ENCODE measurements at places on chromosomes 6 and 20. TPM values are rescaled to one million over a fixed set of nuclear protein-coding genes. Genes with fewer than 3 reads are reported as not detected.

SLC22A2 gene
- total RNA-seq, result not detected

ENPP1 gene
- 0.19 TPM for total RNA-seq

ZSCAN12 gene
- total RNA-seq, result 7.2 TPM

SPO11 gene
- not detected for total RNA-seq

BTNL2 gene
- not detected for total RNA-seq

GPLD1 gene
- 1.1 TPM for total RNA-seq

ENPP3 gene
- 0.45 TPM for total RNA-seq

NOTCH4 gene
- 1.3 TPM for total RNA-seq

TPD52L1 gene
- total RNA-seq, result 0.40 TPM

RSPO3 gene
- not detected for total RNA-seq

PAK5 gene
- total RNA-seq, result not detected

GRCh38 chr20:31496761-31497295, 17.4 kb upstream of the HM13 start:
- H3K4me1 ChIP-seq, result no peaks in the 10 kb centered on the region
- no peak for DNase-seq
- no peak overlapping the region for H3K27ac ChIP-seq
- no peak overlapping the region for H3K4me3 ChIP-seq
- peaks cover 18% of the 10 kb centered on the region for H3K27me3 ChIP-seq

GRCh38 chr6:89080281-89081128, at the start of gene PNRC1:
Gene PNRC1, plus strand, starts transcription at chr6:89080751. Its CDS starts 144 bp downstream, at chr6:89080895.
- peaks cover 26% of the 10 kb centered on the region for H3K4me1 ChIP-seq
- H3K4me3 ChIP-seq, result peak within 1 kb of the TSS; percentile 89
- no peaks in the 10 kb centered on the region for H3K27me3 ChIP-seq
- peak; percentile 100 for DNase-seq
- peaks cover 29% of the 10 kb centered on the region for H3K36me3 ChIP-seq
- H3K27ac ChIP-seq, result peak within 1 kb of the TSS; percentile 97

GRCh38 chr20:19099596-19100545, 112.6 kb upstream of the SLC24A3 start:
- no peaks in the 10 kb centered on the region for H3K4me1 ChIP-seq
- no peak overlapping the region for H3K27ac ChIP-seq
- no peak overlapping the region for H3K4me3 ChIP-seq
- DNase-seq, result no peak
- H3K27me3 ChIP-seq, result no peaks in the 10 kb centered on the region

- no peak overlapping the region for H3K4me3 ChIP-seq
- H3K4me1 ChIP-seq, result peaks cover 10% of the 10 kb centered on the region
- DNase-seq, result no peak
These were observed 199.9 kb upstream of the PRDM1 start for GRCh38 chr6:105886066-105886813.

GRCh38 chr6:90295854-90296340, 746 bp downstream of the BACH2 start:
- peak; percentile 74 for DNase-seq
- H3K4me3 ChIP-seq, result peak overlapping the region; percentile 94
- H3K27ac ChIP-seq, result peak overlapping the region; percentile 98
- no peaks in the 10 kb centered on the region for H3K27me3 ChIP-seq

GRCh38 chr20:38726804-38727606, 2.7 kb downstream of the SLC32A1 start:
- no peak overlapping the region for H3K4me3 ChIP-seq
- peaks cover 3% of the 10 kb centered on the region for H3K36me3 ChIP-seq
- peaks cover 93% of the 10 kb centered on the region for H3K27me3 ChIP-seq
- no peak overlapping the region for H3K27ac ChIP-seq
- peak; percentile 78 for DNase-seq

GRCh38 chr6:37309046-37309445, 44.7 kb upstream of the RNF8 start:
- no peaks in the 10 kb centered on the region for H3K27me3 ChIP-seq
- no peak overlapping the region for H3K4me3 ChIP-seq
- no peak for DNase-seq
- H3K36me3 ChIP-seq, result peaks cover 2% of the 10 kb centered on the region

GRCh38 chr20:38325905-38326304, 20.4 kb upstream of the LBP start:
- no peaks in the 10 kb centered on the region for H3K36me3 ChIP-seq
- H3K4me3 ChIP-seq, result no peak overlapping the region
- DNase-seq, result no peak
- H3K27ac ChIP-seq, result no peak overlapping the region
- peaks cover 18% of the 10 kb centered on the region for H3K27me3 ChIP-seq
- H3K4me1 ChIP-seq, result no peaks in the 10 kb centered on the region

DNA sequence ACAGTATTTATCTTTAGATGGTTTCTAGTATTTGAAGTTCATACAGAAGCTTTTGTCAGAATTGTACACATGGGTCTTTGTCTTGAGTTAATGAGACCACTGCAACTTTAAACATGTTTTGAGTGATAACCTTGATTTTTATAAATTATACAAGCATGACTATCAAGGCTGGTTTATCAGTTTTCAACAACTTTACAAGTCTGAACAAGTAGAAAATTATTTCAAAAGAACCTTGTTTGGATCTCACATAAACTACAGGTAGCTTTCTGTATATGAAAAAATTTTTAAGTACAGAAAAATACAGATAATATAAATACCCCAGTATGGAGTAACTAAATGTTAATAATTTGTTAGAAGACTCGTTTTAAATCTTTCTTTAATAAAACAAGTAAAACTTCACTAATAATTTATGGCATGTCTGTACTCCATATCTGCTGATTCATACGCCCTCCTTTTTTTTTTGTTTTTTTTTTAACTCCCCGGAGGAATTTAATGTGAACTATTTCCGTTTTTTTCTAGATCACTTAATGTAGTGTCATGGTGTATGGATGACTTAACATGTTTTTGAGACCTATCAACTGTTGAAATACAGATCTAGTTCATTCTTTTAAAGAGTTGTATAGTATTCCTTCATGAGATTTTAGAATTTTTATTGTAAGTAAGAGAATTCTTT, 18.3 kb downstream of the VAPB start:
- H3K27ac ChIP-seq, result peak overlapping the region; percentile 81
- DNase-seq, result no peak
- no peak overlapping the region for H3K4me3 ChIP-seq
- no peaks in the 10 kb centered on the region for H3K27me3 ChIP-seq
- H3K4me1 ChIP-seq, result peaks cover 31% of the 10 kb centered on the region

GRCh38 chr6:2937627-2938003, 33.8 kb downstream of the SERPINB6 start:
- H3K27me3 ChIP-seq, result peaks cover 4% of the 10 kb centered on the region
- no peak for DNase-seq

DNA sequence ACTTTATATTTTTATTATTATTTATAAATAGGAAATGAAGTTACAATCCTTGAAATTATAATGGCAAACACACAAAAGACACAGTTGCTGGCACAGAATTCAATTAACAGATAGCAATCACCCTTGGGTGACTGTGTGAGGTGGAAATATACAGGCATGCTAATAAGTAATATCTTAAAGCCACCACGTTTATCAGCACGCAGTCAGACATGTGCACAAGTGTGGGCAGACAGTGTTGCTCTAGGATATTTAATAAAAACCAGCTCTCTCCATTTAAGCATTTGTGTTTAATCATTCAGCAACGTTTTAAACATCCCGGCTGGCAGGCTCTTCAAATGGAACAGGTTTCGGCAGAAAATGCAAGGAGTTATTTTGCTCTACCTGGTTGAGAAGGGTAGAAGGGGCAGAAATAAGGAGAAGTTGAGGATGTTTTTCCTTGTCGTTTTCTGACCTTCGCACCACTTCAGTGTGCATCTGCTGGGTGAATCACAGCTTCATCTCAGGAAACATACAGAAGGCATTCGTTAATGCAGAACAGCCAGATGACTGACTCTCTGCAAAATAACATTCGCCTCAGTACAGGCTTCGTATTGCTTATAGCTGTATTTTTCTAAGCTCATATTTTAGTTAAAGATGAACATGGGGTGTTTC, 585.1 kb downstream of the QKI start:
- H3K27me3 ChIP-seq, result peaks cover 18% of the 10 kb centered on the region
- no peaks in the 10 kb centered on the region for H3K4me1 ChIP-seq
- no peak overlapping the region for H3K27ac ChIP-seq
- no peak for DNase-seq
- no peaks in the 10 kb centered on the region for H3K36me3 ChIP-seq

DNA sequence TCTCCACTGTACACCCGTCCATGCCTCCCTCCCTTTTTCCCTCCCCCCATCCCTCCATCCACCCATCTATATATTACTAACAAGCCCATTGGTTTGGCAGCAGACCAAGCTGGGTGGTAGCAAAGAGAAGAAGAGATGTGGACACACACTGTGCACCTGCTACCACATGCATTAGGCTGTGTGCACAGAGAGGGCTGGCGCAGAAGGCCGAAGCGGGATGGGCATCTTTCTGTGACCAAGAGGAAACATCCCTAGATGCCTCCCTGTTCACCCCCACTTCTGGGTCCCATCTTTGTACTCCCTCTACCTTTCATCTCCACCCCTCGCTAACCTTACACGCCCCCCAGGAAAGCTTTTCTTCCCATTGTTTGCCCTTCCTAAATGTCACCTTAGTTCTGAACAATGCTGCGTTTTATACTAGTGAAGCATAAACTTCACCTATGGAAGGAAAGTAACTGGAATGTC, 64.9 kb upstream of the AFDN start:
- H3K36me3 ChIP-seq, result no peaks in the 10 kb centered on the region
- H3K27ac ChIP-seq, result no peak overlapping the region
- no peaks in the 10 kb centered on the region for H3K27me3 ChIP-seq
- no peak for DNase-seq
- no peaks in the 10 kb centered on the region for H3K4me1 ChIP-seq
- no peak overlapping the region for H3K4me3 ChIP-seq

DNA sequence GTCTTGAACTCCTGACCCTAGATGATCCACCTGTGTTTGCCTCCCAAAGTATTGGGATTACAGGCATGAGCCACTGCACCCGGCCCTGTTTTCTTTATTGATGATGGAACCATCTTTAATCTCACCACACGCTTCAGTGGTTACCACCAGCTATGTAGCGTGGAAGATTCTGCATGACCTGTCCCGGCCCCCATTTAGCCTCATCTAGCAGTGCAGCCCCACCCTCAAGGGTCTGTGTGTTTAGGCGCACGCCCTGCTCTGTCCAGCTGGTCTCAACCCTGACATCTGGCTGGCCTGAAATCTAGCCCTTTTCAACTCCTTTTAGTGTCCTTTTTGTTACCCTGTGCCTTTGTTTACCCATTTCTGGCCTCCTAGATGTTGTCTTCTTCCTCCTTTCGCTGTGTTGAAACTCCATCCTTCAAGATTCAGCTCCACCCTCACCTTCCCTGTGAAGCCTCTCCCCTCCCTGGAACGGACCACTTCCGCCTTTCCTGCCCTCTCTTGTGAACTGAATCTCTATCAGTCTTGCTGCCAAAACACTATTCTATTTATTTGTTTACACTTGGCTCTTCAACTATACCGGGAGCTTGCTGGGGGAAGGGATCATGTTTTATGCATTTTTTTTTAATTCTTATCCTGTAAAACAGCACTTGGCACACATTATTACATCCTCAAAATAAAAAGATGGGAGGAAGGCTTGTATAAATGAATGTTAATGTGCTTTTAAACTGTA, 101.0 kb upstream of the MTHFD1L start:
- no peaks in the 10 kb centered on the region for H3K4me1 ChIP-seq
- H3K27ac ChIP-seq, result no peak overlapping the region
- DNase-seq, result no peak
- no peaks in the 10 kb centered on the region for H3K36me3 ChIP-seq
- H3K4me3 ChIP-seq, result no peak overlapping the region

DNA sequence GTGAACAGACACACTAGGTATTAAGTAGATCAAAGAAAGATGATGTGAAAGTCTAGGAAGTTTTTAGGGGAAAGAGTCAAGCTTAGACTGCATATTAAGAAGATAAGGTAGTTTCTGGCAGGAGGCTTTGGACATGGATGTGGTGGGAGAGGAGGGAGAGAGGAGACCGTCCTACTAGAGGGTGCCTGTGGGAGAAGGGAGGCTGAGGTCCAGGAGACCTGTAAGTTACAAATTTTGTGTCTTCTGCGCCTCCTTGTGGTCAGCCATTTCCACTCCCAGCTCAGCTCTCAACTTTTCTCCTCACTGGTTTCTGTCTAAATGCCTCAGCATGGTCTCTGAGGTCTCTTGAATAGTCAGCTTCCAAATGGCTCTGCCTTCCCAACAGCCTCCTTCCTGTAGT, 193.5 kb downstream of the UNC5CL start:
- H3K4me3 ChIP-seq, result no peak overlapping the region
- no peaks in the 10 kb centered on the region for H3K36me3 ChIP-seq
- H3K27ac ChIP-seq, result no peak overlapping the region
- H3K27me3 ChIP-seq, result peaks cover 24% of the 10 kb centered on the region
- peak; percentile 5 for DNase-seq

- peak overlapping the region; percentile 54 for H3K4me3 ChIP-seq
- no peak for DNase-seq
- H3K4me1 ChIP-seq, result peaks cover 49% of the 10 kb centered on the region
- peak overlapping the region; percentile 39 for H3K27ac ChIP-seq
- peaks cover 10% of the 10 kb centered on the region for H3K36me3 ChIP-seq
These were observed 28.5 kb upstream of the MPC1 start for GRCh38 chr6:166411271-166411670.

- peaks cover 13% of the 10 kb centered on the region for H3K4me1 ChIP-seq
- H3K36me3 ChIP-seq, result no peaks in the 10 kb centered on the region
- no peak overlapping the region for H3K27ac ChIP-seq
- DNase-seq, result peak; percentile 29
- H3K4me3 ChIP-seq, result no peak overlapping the region
- H3K27me3 ChIP-seq, result peaks cover 7% of the 10 kb centered on the region
These were observed 54.5 kb downstream of the IPCEF1 start for GRCh38 chr6:154301839-154302752.

DNA sequence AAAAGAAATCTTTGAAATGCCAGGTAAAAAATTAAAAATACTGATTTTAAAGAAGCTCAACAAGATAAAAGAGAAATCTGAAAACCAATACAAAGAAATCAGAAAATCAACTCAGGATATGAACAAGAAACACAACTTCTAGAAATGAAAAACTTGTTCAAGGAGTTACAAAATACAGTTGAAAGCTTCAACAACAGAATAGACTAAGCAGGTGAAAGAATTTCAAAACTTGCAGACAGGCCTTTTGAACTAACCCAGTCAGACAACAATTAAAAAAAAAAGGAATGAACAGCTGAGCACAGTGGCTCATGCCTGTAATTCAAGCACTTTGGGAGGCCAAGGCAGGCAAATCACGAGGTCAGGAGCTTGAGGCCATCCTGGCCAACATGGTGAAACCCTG, 57.8 kb downstream of the PDSS2 start:
- H3K4me1 ChIP-seq, result peaks cover 5% of the 10 kb centered on the region
- no peak overlapping the region for H3K27ac ChIP-seq
- H3K27me3 ChIP-seq, result no peaks in the 10 kb centered on the region
- peaks cover 65% of the 10 kb centered on the region for H3K36me3 ChIP-seq

GRCh38 chr6:160972111-160972510, 19.5 kb upstream of the MAP3K4 start:
- peaks cover 19% of the 10 kb centered on the region for H3K27me3 ChIP-seq
- no peaks in the 10 kb centered on the region for H3K4me1 ChIP-seq
- no peaks in the 10 kb centered on the region for H3K36me3 ChIP-seq
- no peak overlapping the region for H3K27ac ChIP-seq
- no peak for DNase-seq

- peaks cover 14% of the 10 kb centered on the region for H3K36me3 ChIP-seq
- H3K4me3 ChIP-seq, result no peak overlapping the region
- H3K4me1 ChIP-seq, result peaks cover 16% of the 10 kb centered on the region
- H3K27ac ChIP-seq, result peak overlapping the region; percentile 67
These were observed 46.9 kb upstream of the SMIM29 start for GRCh38 chr6:34295721-34296120.

Data from activated naive CD8-positive, alpha-beta T cell treated with anti-CD3 and anti-CD28 coated beads for 36 hours (primary cell).